Hippocampal formation (tissue), 2 donors: ENCODE measurements at places on chromosomes 7 and 10.

DNA sequence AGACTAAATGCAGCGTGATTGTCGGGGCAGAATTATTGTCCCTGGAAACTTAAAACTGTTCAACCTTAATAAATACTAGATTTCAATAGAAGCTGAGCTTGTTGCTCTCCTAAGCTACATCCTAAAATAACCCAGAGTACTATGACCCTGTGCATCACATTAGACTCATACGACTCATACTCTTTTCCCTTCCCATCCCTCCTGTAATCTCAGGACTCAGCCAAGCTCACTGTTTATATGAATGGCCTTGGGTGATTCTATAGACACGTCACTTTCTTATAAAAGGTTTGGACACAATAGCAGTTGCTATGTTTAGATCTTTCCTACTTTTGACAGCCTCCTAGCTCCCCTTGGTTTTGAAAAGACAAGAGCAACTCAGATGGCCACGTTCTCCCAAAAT lies 17.2 kb downstream of the TCF7L2 start:
- no peak for DNase-seq

DNA sequence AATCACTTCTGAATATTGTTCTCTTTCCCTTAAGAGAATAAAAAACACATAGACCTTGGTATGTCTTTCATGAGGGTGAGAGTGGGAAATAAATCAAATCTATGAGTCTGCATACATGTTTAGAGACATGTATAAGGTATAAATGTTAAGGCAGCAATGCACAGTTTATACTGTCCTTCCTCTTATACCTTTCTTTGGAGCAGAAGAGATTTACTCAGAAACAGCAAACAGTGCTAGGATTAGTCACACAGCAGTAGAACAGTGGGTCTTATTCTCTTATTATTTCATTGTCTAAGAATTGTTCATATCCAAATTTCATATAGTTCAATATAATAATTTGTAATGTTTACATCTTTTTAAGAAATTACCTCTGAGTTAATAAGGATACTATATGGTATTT lies 126.7 kb upstream of the TMEM196 start:
- DNase-seq = no peak

- DNase-seq = no peak
Measured at GRCh38 chr7:111775206-111775605, 212.9 kb upstream of the IMMP2L start.

DNA sequence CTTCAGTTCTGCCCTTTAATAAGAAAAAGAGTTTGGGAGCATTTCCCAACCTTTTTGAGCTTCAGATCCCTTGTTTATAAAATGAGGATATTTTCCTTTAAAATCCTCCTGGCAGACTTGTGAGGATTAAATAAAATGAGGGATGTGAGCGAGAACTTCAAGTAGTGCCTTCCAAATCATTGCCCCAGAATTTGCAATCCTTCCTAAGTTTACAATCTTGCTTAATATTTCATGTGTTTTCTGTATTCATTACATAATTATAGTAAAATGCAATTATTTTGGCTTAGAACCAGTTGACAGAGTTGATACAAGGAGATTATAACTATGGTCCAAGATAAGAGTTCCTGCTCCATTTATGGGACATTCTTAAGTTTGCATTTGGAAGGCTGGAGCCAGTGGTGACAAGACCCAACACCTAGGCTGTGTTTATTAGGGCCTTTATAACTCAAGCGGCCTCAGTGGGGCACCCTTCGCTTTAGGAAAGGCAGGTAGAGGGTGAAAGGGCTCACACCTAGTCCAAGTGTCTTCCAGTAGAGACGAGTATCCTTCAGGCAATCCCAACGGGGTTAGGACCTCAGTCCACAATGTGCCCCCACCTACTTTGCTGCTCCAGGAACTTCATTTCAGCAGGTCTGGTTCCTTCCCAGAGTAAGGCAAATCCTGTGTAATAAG lies 317.5 kb downstream of the WDR11 start:
- no peak for DNase-seq

- peak; percentile 16 for DNase-seq
Measured at GRCh38 chr7:151717415-151717814, 159.5 kb downstream of the PRKAG2 start.

DNA sequence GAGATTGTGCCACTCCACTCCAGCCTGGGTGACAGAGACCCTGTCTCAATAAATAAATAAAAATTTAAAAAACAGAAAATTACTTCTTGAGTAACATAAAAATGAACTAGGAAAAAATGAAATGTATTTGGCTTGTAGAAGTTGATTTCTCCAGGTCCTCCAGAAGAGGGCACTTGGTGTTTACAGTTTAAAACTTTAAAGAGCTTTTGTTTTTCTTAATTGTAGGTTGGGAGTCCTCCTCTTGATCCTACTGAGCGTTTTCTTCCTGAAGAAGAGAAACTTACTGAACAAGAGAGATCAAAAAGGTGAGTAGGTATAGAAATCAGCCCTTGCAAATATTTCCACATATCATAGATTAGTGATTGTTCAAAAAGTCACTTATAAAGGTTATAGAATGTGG lies 16.2 kb downstream of the KIFBP start:
- no peak for DNase-seq

- no peak for DNase-seq
Measured at GRCh38 chr7:18901982-18902421, 215.4 kb downstream of the TWIST1 start.

GRCh38 chr10:112801004-112801403 lies 149.0 kb upstream of the TCF7L2 start:
- no peak for DNase-seq

- peak; percentile 29 for DNase-seq
Measured at GRCh38 chr7:164882-165660, 27.3 kb upstream of the FAM20C start.

DNA sequence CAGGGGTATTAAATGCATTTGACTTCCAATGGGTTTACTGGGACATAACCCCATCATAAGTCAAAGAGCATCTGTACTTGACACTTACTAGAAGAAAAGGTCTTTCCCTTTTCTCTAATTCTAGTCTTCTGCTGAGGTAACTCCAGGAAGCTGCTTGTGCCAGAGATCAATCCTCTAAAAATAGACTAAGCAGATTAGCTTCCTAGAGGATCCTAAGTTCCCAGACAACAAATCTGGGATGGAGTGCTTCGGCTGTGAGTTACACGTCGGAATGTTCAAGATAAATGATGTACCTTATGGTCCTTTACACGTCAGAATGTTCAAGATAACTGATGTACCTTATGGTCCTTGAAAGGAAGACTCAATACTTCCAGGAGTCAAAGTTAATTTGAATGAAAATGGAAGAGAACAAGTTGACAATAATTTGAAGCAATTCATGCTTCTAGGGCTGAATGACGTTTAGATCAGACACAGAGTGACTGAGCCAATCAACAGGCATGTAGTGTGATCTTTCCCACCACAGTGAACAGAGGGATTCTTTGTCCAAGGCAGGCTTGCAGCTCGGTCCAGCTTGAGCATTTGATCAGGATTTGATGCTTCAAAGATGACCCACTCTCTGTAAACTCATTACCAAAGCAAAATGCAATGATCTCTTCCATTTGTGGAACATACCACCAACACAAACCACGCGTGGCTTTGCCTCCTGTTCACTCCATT lies 63.8 kb downstream of the SLC37A3 start:
- DNase-seq = peak; percentile 27

- no peak for DNase-seq
Measured at GRCh38 chr10:88987840-88988239, 2.8 kb upstream of the FAS start.

- no peak for DNase-seq
Measured at GRCh38 chr7:91114232-91114631, 150.0 kb upstream of the FZD1 start.

DNA sequence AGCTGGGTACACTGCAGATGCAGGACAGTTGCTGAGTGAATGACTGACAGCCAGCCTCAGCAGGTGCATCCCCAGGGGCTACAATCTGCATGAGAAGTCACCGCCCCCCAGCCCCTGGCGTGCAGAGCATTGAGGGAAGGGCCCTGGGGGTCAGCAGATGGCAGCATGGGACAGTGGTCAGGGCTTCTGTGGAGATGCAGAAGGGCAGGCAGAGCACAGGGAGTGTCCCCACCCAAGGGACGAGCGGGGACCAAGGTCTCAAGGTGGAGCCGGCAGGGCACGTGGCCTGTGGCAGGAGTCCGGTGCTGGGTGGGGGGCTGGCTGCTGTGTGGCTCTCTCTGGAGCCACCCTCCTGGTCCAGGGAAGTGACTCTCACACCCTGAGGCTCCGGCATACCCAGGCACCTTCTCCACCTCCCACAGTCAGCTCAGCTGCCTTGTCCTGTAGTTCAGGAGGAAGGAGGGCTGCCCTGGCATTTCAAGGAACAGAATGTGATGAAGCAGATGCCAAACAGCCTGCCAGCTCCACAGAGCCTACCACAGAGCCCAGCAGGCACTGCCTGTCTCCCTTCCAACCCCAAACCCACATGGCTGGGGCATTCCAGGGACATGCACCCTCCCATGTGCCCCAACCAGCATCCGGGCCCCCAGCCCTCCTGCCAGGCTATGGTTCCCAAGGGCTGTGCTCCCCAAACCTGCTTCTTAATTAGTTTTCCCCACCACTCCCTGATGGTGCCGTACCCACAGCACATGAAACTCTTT lies 114.5 kb downstream of the TMEM130 start:
- no peak for DNase-seq

- no peak for DNase-seq
Measured at GRCh38 chr10:112981553-112981952, 31.5 kb downstream of the TCF7L2 start.

DNA sequence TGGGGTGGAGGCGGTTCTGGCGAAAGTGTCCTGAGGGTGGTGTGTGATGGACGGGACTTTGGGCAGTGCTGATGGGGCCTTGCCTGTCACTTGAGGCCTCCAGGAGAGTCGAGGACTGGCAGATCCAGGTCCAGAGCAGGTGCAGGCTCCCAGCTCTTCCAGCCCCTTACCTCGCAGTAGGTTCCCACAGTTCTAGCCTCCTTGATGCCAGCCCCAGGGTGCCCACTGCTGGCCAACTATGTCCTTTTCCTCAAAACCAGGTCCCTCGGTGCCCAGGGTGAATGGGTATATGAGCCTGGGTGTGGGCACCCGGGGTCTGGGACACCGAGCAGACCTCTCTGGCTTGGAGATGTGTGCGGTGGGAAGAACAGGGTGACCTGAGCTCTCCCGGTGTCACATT lies 8.3 kb downstream of the FAM20C start:
- no peak for DNase-seq

DNA sequence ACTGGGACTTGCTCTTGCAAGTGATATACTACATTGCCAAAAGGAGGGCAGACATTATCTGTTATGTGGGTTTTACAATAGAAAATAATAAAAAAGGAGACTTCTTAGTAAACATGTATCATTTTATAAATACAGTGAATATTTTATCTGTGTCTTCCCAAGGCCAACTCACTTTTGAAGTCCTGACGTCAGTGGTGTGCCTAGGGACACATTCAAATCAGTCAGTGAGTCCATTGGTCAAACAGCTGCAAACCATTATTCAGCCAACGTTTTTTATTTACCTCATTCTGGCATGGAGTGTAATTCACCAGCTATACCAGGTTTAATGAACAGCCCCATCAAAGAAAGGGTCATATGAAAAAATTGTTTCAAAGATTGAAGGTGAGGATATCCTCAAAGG lies 263.7 kb downstream of the IPMK start:
- no peak for DNase-seq

DNA sequence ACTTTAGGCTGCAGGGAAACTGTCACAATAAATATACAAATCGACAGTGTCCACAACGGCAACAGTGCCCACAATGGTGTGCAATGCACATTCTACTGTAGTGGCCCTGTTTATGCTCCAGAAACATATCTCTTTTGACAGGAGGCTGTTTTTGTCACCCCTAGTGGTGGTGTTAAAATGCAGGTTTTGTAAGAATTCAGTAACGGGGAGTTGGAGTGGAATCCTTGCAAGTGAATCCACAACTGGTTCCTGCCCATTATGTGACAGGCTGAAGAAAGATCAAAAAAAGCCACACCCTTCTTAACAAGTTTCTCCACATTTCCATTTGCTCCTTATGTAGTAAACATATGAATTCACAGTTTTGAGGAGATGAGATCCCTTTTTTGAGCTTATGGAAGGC lies 58.5 kb downstream of the BEND7 start:
- no peak for DNase-seq

GRCh38 chr7:116259156-116259870 lies 49.0 kb downstream of the TES start:
- no peak for DNase-seq

- DNase-seq = no peak
Measured at GRCh38 chr7:111132833-111133232, 41.9 kb downstream of the LRRN3 start.

- no peak for DNase-seq
Measured at GRCh38 chr7:4809666-4810065, 34.2 kb downstream of the AP5Z1 start.

DNA sequence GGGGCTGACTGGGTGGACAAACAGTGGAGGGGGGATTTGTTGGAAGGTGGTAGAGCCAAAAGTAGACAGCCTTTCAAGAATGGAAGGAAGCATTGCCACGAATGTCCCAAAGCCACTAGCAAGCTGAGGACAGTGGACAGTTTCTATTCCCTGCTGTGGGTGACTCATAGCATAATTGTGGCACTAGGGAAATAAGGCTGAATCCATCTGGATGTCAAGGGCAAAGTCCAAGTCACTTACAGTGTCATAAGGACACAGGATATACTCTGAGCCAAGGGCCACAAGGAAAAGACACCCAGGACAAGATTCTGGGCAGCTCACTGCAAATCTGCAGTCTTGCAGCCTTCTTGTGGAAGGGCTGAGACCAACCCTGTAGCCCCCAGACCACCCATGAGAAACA lies 79.7 kb downstream of the FRMPD2 start:
- no peak for DNase-seq

- no peak for DNase-seq
Measured at GRCh38 chr10:4003348-4003973, 218.5 kb upstream of the KLF6 start.

DNA sequence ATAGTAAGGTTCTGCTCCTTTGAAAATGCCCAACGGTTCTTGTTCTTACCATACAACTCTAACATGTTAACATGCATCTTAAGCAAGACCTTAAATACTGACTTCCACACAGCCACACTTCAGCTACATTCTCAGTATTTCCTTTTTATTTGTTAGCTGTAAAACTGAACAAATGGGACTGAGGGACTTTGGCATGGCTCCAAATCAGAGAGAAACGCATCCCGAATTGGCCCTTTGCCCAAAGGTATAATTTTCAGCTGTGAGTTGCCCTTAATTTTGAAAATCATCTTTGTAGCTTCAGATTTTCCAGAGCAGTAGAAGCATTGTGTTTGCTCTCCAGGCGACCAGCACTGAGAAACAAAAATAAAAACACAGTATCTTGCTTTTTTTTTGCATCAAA lies 56.4 kb downstream of the NEUROD6 start:
- no peak for DNase-seq

GRCh38 chr10:62588116-62588515 lies 213.9 kb downstream of the ZNF365 start:
- no peak for DNase-seq
